Stimulated activated CD8-positive, alpha-beta memory T cell treated with anti-CD3 and anti-CD28 coated beads, Interleukin-4, amount 100 ng/mL, for 24 hours (primary cell): ENCODE measurements at places on chromosomes 4 and X.
A peak's percentile ranks its signal among the peaks of the same experiment; 100 is the strongest.

GRCh38 chr4:121656269-121656641 is 40.5 kb downstream of the ANXA5 start:
- DNase-seq = no peak

- no peak for DNase-seq
These were observed 6.0 kb downstream of the DHX15 start for GRCh38 chr4:24578364-24578763.

DNA sequence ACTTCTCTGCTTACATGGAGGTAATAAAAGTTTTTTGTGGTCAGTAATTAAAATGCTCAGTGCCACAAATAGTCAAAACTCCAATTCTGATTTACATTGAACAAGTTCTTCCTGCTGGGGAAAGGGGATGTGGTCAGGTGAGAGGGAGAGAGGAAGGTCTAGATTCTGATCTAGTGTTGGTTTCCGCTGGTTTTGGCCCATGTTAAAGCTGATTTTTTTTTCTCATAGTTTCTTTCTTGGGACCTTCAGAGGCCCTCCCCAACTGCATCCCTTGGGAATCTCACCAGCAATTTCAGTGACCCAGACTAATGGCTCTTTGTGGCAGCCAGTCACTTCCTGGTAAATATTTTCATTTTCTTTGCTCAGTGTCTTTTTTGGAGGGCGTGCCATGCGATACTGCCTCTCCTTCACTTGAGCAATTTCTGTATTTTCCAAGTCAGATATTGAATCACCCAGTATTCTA is 332.7 kb downstream of the RAPGEF2 start:
- no peak for DNase-seq

DNA sequence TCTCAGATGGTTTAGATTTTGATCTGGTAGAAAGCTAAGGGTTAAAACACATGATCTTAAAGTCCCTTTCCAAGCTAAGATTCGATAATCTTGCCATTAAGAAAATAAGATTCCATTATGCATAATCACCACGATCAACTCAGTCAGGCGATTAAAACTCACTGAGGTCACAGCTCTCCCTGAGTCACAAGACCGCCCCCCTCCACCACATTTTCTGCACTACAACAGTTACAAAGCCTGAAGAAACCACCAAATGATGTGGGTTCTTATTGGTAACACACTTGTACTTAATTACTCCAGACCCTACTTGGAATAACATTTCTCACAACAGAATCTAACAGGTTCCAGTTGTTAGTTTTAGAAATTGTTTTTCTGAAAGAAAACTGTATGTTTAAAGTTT is 62.8 kb downstream of the SH3KBP1 start:
- DNase-seq = peak; percentile 27

DNA sequence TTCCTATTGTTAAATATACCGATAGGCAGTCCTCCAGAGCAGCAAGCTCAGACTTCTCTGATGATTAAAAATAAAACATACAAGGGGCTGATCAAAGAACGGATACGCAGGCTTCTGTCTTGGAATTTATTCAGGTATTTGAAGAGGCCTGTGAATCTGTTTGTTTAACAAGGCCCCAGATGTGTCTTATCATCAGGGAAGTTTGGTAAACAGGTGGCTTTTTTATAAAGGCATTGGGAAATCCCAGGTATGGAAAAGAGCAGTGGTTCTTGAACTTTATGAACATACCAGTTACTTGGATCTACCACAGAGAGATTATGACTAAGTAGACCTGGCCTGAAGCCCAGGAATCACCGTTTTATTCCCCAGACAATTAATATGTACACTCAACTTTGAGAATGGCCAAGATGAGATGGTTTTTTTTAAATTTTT is 47.9 kb downstream of the SOWAHB start:
- DNase-seq = no peak

GRCh38 chr4:147683188-147683591 is 773 bp downstream of the PRMT9 start:
- DNase-seq = no peak

DNA sequence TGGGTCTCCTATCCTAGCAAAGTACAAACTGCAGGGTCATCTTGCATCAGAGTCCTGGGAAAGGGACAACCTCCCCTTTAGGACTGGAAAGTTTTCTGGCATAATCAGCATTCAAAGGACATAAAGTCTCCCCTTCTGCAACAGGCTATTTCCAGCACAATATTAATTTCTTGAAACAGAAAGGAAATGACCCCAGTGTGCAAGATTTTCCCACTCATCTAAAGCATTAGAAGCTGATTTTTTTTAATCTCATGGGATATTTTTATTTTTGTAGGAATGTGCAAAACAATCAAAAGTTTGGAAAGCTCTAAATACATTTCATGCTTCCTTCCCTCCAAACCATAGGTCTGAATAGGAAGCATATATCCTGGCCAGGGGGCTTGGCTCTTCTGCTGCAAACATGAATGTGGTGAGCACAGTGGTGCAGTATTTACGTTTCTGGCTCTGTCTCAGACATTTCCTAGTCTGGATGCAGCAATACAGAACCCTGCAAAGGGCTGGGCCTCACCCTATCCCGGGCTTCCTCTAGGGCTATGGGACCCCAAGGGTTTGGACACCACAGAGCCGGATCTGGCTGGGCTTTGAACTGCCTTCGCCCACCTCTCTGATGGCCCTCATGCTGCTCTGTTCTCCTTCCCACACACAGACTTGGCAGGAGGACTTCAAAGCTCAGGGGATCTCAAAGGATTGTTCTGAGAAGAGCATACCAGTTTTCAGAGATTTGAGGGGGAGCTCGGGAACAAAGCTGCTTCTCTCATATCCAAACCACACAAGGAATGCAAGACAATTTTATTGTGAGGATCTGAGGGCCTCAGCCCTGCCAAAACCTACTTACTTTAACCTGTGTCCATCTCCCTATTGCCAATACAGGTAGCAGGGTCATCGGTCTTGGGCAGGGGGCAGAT is 64.9 kb downstream of the POLR2B start:
- no peak for DNase-seq

GRCh38 chr4:8508266-8508665 is 67.7 kb downstream of the TRMT44 start:
- DNase-seq = no peak

- DNase-seq = no peak
These were observed 58.0 kb upstream of the PPARGC1A start for GRCh38 chr4:23947826-23948225.
